Progenitor cell of endocrine pancreas (in vitro differentiated cells): ENCODE measurements at places on chromosomes 16 and 17.

GRCh38 chr16:56589141-56590039, at the start of gene MT3:
Gene MT3 (plus strand): TSS chr16:56589528. CDS start chr16:56589591, 63 bp downstream.
- peaks cover 92% of the 10 kb centered on the region for H3K27me3 ChIP-seq
- no peak within 1 kb of the TSS for H3K27ac ChIP-seq
- peaks cover 5% of the 10 kb centered on the region for H3K4me1 ChIP-seq
- DNase-seq: no peak

- peaks cover 35% of the 10 kb centered on the region for H3K4me1 ChIP-seq
- no peaks in the 10 kb centered on the region for H3K36me3 ChIP-seq
- H3K27me3 ChIP-seq: no peaks in the 10 kb centered on the region
- DNase-seq: no peak
- peak overlapping the region; percentile 83 for H3K4me3 ChIP-seq
Observed at GRCh38 chr16:74605746-74606520, 981 bp downstream of the GLG1 start.

- DNase-seq: no peak
- H3K4me3 ChIP-seq: no peak overlapping the region
- no peaks in the 10 kb centered on the region for H3K36me3 ChIP-seq
- peaks cover 11% of the 10 kb centered on the region for H3K27me3 ChIP-seq
- H3K4me1 ChIP-seq: no peaks in the 10 kb centered on the region
Observed at GRCh38 chr16:5634666-5635180, 537.1 kb upstream of the EEF2KMT start.

DNA sequence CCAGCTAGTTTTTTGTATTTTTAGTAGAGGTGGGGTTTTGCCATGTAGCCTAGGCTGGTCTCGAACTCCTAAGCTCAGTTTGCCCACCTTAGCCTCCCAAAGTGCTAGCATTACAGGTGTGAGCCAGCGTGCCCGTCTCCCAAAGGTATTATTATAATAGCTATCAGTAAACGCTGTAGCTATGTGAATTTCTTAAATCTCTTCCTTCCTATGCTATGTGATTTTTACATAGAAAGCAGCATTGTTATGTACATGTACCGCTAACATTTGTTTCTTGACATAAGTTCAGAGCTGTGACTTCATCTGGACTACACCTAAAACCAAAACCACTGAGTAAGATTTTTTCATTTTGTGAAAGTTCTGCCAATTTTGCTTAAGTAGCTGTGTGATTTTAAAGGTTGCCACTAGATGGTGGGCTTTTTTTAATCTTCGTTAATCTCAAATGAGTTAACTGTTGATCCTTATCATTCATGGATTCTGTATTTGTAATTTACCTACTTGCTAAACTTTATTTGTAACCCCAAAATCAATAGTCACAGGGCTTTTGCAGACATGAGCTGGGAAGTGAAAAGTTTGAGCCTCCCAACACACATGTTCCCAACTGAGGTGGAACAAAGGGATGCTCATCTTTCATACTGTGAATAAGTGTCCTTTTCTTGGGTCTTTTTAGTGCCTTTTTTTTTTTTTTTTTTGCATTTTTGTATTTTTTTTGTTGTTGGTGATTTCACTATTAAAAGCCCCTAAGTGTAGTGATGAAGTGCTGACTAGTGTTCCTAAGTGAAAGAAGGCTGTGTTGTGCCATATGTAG, 21.9 kb downstream of the PRKAR1A start:
- peaks cover 21% of the 10 kb centered on the region for H3K4me1 ChIP-seq
- no peak overlapping the region for H3K27ac ChIP-seq
- no peaks in the 10 kb centered on the region for H3K27me3 ChIP-seq
- peaks cover 31% of the 10 kb centered on the region for H3K36me3 ChIP-seq
- no peak for DNase-seq
- no peak overlapping the region for H3K4me3 ChIP-seq

DNA sequence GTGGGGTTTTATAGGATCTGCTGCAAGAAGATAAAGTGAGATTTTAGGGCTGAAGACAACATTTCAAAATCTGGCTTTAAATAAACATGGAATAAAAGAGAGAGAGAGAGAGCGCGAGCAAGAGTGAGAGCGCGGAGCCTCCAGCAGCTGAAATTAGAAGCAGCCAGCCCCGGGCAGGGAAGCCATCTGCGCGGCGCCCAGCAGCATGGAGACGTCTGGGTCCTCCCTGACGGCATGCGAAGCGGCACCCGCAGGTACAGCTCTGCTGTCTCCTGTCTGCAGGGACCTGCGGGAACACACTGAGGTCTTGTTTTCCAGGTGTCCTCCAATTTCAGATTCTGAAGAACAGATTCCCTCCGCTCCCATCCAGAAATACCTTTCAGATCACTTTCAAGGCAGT, 7.9 kb upstream of the BAIAP2 start:
- H3K27me3 ChIP-seq: peaks cover 20% of the 10 kb centered on the region
- no peaks in the 10 kb centered on the region for H3K36me3 ChIP-seq
- no peak for DNase-seq
- H3K27ac ChIP-seq: no peak overlapping the region
- H3K4me1 ChIP-seq: peaks cover 13% of the 10 kb centered on the region

GRCh38 chr17:65523853-65524664, 37.4 kb downstream of the AXIN2 start:
- peaks cover 3% of the 10 kb centered on the region for H3K36me3 ChIP-seq
- no peak for DNase-seq
- H3K4me1 ChIP-seq: peaks cover 2% of the 10 kb centered on the region
- H3K27me3 ChIP-seq: no peaks in the 10 kb centered on the region

DNA sequence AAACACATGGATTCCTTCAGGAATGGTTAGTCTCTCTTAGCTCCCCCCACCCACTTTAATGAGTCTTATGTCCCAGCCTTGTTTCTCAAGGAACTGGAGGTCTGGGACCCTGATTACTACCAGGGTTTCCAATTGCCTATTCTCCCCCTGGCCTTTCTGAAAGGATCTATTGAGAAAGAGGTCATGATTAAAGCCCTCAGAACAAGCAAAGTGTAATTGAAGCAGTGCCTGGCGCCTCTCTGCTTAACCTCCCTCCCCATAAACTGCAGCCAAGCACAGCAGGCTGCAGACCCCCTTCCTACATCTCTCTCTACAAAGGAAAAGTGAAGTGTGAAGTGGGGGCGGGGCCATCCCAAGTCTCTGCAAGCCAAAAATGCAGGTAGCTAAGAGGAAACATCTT, 159.7 kb upstream of the CDH11 start:
- peaks cover 12% of the 10 kb centered on the region for H3K4me1 ChIP-seq
- H3K4me3 ChIP-seq: no peak overlapping the region
- H3K36me3 ChIP-seq: no peaks in the 10 kb centered on the region
- no peak for DNase-seq

DNA sequence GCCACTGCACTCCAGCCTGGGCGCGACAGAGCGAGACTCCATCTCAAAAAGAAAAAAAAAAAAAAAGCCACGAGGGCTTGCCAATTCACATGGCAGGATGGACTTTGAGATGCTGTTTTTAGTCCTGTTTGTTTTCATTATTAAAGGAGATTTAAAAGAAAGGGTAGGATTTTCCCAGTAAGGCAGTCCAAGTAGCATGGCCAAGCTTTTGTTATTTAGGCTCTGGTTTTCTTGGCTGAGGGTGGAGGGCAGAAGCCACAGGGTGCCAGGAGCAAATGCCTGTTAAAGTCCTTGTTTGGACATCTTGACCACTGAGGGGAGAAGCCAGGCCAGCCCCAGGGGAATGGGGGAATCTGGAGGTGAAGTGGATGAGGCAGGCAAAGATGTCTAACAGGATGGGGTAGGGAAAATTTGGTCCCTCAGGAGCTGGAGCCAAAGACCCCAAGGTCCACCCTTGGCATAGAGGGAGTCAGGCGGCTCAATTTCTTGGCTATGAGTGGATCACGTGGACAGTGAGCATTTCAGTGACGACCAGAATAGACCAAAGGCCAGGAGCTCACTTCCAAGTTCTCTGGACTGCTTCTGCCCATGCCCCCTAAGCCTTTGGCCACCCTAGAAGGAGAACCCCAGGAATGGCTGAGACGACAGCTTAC, 20.8 kb upstream of the PLLP start:
- peaks cover 9% of the 10 kb centered on the region for H3K4me1 ChIP-seq
- no peak for DNase-seq
- H3K36me3 ChIP-seq: no peaks in the 10 kb centered on the region
- no peak overlapping the region for H3K4me3 ChIP-seq
- no peak overlapping the region for H3K27ac ChIP-seq

DNA sequence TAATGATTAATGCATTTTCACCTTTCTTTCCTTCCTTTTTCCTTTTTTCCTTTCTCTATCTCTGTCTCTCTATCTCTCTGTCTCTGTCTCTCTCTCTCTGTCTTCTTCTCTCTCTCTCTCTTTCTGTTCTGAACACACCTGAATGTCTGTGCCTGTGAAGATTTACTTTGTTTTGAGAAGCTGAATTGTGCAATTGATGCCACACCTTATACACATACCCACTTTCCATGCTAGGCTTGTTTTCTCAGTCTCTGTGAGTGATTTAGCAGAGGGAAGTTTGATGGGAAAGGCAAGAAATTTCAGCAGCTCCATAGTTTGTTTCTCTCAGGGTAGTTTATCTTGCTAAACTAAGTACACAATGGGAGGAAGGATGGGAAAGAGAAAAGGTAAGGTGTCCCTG, 9.3 kb upstream of the CAPNS2 start:
- H3K4me3 ChIP-seq: no peak overlapping the region
- H3K27me3 ChIP-seq: no peaks in the 10 kb centered on the region
- H3K36me3 ChIP-seq: peaks cover 4% of the 10 kb centered on the region
- no peak for DNase-seq

DNA sequence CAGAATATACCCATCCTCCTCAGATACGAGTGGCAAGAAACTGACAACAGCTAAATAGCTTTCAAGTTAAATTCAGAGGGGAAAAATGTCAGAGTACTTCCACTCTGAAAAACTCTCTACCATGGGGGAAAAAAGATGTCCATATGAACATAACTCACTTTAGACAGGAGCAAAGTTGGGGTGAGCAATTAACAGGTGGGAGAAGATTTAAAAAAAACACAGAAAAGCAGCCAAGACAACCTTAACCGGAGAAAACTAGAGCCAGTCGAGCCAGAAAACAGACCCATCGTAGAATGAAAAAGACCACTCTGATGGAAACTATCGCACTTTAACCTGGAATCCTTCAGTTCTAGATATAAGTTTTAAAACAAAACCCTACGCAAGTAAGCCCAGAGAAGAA, 833 bp downstream of the TERF2 start:
- no peaks in the 10 kb centered on the region for H3K27me3 ChIP-seq
- H3K36me3 ChIP-seq: peaks cover 6% of the 10 kb centered on the region
- peaks cover 12% of the 10 kb centered on the region for H3K4me1 ChIP-seq
- peak overlapping the region; percentile 86 for H3K4me3 ChIP-seq
- H3K27ac ChIP-seq: peak overlapping the region; percentile 97
- no peak for DNase-seq

DNA sequence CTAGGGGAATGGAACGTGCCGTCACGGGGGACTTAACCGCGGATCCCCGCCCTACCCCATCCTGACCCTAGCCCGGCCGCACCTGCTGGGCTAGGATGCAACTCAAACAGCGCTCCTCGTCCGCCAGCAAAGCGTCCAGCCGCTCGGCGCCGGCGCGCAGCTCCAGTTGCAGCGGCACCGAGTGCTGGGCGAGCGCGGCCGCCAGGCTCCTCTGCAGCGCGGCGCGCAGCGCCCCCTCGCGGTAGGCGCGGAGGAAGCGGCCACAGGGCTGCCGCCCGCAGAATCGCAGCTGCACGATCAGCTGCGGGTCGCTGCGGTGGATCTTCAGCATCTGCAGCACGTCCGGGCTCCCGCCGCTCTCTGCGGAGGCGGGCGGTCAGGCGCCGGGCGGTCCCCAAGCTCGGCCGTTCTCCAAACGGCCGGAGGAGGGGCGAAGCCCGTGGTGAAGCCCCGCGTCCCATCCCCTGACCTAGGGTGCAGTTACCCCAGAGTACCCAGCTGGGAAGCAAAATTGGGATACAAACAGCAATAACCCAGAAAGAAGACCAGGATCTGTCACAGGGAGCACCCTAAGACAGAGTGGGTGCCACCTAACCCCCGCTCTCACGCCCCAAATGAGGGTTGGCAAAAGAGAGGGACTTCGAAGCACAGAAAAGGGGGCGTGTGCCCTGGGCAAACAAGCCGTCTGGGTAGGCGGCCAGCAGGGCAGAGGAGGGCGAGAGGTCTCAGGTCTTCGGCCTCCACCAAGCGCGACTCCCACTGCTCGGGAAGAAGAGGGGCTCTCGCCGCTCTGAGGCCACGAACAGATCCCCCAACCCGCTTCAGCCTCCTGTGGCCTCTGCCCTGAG, 4.2 kb downstream of the TRADD start:
- no peaks in the 10 kb centered on the region for H3K36me3 ChIP-seq
- H3K27ac ChIP-seq: no peak overlapping the region
- H3K4me1 ChIP-seq: peaks cover 5% of the 10 kb centered on the region
- DNase-seq: peak; percentile 80
- peaks cover 79% of the 10 kb centered on the region for H3K27me3 ChIP-seq

GRCh38 chr17:56822725-56823124, 11.0 kb downstream of the C17orf67 start:
- peaks cover 6% of the 10 kb centered on the region for H3K4me1 ChIP-seq
- peaks cover 13% of the 10 kb centered on the region for H3K27me3 ChIP-seq
- H3K36me3 ChIP-seq: peaks cover 2% of the 10 kb centered on the region
- H3K4me3 ChIP-seq: no peak overlapping the region
- no peak for DNase-seq

DNA sequence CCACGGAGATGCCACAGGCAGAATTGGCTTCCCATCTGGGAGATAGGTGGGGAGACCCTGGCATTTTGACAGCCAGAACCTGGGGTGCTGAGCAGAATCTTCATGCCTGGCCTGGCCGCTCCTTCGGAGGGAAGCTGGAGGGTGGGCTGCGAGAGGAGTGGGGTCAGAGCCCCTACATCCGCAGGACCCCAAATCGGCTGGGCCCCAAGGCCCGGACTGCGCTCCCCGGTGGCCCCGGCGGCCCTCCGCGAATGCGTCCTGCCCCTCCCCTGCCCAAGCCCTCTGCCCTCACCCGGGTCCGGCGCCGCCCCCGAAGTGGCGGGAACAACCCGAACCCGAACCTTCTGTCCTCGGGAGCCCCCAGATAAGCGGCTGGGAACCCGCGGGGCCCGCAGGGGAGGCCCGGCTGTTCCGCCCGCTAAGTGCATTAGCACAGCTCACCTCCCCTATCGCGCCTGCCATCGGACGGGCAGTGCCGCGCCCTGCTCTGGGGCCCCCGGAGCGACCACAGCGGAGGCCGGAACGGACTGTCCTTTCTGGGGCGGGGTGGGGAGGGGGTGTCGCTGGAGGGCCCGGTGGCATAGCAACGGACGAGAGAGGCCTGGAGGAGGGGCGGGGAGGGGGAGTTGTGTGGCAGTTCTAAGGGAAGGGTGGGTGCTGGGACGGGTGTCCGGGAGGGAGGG, 850 bp upstream of the PNMT start:
- H3K4me3 ChIP-seq: peak overlapping the region; percentile 26
- peaks cover 9% of the 10 kb centered on the region for H3K4me1 ChIP-seq
- H3K27me3 ChIP-seq: peaks cover 52% of the 10 kb centered on the region
- H3K36me3 ChIP-seq: no peaks in the 10 kb centered on the region
- no peak overlapping the region for H3K27ac ChIP-seq
